Suppressor macrophage (primary cell): ENCODE measurements at places on chromosomes 11 and 22.

- DNase-seq: no peak
These were observed 18.6 kb upstream of the SCN2B start for GRCh38 chr11:118194835-118195627.

GRCh38 chr11:10072841-10073240, 221.2 kb downstream of the SBF2 start:
- DNase-seq: no peak

- DNase-seq: no peak
These were observed 10.2 kb upstream of the ST3GAL4 start for GRCh38 chr11:126345283-126345682.

- no peak for DNase-seq
These were observed 48.7 kb upstream of the TEAD1 start for GRCh38 chr11:12625438-12626071.

- peak; percentile 22 for DNase-seq
These were observed 305.5 kb downstream of the DDX10 start for GRCh38 chr11:108970221-108970991.

DNA sequence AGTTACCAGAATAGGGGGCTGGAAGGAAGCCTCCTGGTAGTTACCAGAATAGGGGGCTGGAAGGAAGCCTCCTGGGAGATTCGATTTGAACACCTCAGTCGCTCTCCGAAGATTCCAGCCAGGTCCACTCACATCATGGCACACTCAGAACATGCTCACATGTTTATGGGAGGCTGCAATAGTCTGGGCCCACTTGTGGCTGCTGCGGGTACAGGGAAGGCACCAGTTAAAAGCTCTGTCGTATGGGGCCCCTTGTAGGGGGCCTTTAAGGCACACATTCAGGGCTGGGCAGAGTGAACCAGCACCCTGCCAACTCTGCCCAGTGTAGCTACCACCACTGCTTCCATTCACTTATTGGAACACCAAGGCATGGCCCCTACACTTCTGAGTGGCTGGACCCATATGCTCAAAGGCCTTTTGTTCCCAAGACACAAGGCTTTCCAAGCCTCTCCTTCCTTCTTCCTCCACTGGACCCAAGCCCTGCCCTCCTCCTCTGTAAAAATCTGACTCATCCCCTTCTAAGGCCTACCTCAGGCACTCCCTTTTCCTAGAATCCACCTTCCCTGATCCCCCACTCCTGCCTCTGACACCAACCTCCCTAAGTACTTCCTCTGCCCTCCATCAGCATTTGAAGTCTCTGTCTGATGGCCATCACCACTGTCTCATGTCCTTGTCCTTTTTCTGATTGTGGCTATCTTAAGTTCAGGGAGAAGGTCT, 28.0 kb downstream of the USP35 start:
- no peak for DNase-seq

GRCh38 chr11:69510471-69511357, 29.3 kb downstream of the LINC01488 start:
- no peak for DNase-seq

DNA sequence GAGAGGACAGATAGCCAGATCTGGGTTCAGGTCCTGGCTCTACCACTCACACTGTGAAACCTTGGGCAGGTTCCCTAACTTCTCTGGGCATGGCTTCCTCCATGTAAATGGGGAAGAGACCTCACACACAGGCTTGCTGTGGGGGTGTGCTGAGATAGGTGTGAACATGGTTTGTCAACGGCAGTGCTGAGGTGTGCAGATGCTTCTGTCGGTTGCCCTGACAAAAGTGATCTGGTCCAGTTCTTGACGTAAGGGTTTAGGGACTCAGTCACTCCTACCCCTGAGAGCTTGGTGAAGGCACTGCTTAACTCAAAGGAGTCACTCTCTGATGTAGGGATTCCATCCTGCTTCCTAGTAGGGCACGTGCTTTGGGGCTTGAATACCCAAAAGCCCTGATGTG, 2.0 kb downstream of the C1QTNF4 start:
- DNase-seq: peak; percentile 21

GRCh38 chr22:29098296-29098695, 25.5 kb downstream of the KREMEN1 start:
- DNase-seq: no peak

GRCh38 chr11:83070731-83071566, 748 bp downstream of the RAB30 start:
- DNase-seq: peak; percentile 21

DNA sequence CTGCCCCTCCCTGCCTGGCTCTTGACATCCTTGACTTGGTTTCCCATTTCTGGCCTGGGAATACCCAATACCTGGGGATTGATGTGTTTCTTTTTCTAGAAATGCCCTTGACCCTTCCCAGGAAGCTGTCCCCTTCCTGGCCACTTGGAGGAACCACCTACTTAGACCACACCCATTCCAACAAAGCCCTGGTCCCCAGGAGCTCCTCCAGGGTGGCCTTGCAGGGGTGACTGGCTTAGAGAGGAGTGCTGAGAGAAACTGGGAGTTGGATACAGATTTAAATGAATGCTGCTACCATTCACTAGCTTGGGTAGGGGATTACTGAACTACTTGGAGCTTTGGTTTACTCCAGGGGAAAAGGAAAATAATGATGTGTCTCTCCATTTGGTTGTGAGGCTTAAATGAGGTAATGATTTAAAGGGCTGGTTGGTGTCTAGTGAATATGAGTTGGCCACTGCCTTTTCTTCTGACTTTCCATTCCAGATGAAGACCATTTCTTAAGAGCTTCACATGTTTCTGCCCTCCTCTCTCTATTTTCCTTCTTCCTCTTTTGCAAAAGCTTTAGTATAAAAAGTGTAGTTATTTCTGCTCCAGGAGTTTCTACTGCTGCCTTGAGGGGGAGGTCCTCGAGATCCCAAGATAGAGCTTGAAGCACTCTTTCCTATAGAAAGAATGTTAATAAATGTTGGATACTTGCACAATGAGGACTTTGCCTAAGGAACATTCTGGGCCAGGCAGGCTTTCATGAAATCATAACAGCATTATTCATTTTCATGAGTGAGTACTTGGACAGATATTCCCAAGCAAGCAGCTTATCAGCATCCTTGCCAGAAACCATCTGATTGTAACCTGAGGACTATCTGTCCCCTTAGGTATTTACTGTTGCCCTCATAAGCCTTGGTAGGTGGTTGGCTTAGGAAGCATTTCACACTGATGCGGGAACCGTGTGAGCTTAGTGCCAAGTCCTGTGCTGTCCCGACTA, 22.4 kb downstream of the PANX1 start:
- DNase-seq: peak; percentile 53

DNA sequence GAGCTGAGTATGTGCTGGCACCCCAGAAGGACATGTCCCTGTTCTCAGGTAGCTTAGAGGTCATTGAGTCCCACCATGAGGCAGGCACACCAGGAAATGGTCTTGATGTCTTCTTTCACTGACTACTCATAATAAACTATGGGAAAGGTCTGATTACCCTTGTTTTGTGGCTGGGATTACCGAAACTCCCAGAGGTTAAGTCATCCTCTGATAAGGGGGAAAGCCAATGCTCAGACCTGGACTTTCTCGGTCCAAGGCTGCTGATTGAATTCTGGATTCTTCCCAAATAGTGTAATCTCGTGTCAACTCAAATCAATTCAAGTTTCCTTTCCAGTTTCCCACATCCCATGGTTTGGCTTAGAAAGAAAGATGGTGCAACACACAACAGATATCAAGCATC, 3.7 kb upstream of the CD44 start:
- no peak for DNase-seq

DNA sequence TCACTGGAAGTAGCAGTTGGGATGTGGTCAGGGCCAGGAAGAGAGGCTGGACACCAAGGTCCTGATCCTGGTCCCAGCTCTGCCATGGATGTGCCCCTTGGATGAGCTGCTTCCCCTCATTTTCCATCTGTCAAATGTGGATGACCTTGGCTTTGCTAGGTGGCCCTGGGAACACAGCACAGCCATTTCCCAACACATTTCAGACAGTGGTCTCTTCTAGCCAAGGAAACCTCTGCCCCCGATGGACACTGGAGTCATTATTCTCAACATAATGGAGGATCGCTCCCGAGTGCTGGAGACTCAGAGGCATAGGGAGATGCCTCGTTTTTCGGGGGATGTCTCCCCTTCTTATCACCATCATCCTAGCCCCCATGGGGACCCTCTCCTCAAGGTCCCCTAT, 13.6 kb upstream of the MPPED1 start:
- DNase-seq: no peak

DNA sequence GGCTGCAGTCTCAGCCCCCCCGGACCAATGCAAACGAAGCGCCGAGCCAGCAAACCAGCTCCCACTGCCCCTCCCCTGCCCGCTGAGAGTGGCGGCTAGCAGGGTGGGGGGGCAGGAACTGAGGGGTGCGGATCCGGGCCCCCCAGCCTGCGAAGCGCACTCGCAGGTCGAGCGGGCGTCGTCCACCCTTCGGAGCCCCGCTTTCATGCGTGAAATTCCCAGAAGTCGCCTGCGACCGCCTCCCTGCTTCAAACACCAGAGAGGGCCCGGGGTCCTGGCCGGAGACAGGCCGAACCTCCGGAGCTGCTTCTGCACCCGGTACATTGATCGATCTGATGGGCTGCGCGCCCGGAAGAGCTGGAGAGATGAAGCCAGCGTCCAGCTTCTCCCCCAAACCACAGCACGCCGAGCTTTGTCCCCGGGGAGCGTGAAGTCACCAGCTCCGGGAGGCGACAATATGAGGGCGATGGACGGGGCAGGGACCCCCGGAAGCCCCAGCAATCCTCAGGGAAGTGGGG, 646 bp upstream of the PATZ1 start:
- DNase-seq: peak; percentile 44

- no peak for DNase-seq
These were observed 4.4 kb upstream of the CATSPERZ start for GRCh38 chr11:64295760-64296159.

GRCh38 chr11:96090711-96091110, 166.8 kb upstream of the MTMR2 start:
- no peak for DNase-seq

- DNase-seq: no peak
These were observed 56.0 kb upstream of the B3GNT6 start for GRCh38 chr11:76978239-76978638.

DNA sequence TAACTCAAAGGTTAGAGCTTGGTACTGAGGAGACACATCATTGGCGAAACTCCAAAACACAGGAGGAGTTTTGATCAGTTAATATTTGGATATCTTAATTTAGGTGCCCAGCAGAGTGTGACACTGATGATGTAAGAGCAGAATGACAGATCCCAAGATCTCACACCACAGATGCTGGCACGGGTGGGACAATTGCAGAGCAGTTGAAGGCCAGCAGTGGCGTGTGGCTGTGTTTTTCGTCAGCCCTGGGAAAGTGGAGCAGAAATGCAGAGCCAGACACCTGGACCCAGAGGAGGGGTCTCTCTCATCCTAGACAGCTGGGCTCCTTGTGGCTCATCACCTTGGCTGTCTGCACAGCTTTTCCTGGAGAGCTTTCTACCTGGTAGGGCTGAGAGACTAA, 59.7 kb upstream of the CTTN start:
- DNase-seq: no peak

DNA sequence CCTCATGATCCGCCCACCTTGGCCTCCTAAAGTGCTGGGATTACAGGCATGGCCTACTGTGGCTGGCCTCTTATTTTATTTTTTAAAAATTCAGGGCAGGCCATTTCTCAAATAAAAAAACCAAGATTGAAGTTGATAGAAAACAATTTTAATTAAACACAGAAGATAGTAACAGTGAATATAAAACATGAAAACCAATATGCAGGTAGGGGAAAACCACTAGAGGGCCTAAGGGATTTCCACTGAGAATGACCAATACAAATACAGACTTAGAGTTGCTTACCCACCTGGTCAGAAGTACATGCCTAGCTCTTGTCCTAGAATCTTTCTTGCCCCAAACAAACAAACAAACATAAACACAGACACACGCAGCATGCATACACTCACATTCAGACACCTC, 1.7 kb upstream of the RTCB start:
- no peak for DNase-seq

GRCh38 chr22:27329131-27329850, 472.3 kb downstream of the MN1 start:
- DNase-seq: no peak

DNA sequence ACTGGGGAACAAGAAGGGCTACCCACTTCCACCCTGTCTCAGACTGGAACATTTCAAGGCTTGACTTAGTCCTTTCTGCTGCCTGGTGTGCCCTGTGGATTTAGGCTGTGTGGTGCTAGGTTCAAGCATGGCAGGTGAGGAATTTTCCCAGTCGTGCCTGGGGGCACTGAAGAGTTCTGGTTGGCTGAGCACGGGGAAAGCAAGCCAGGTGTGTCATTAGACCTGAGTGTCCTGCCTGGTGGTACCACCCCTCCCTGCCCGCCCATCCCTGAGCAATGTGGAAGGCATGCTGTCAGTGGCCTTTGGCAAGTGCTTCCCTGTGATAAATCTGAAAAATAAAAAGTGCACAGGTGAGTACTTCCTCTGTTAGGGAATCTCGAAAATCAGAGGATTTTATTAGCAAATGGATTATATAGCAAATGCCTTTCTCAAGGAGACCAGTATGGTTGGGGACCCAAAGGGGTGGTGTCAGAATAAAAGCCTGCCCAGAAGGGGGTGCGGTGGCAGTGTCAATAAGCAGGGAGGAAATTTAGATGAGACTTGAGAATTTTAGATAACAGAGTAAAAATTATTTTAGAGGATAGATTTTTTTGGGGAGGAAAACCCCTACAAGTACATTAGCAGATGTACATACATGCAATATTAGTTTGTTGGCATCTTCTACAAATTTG, 22.8 kb downstream of the TEAD1 start:
- no peak for DNase-seq

GRCh38 chr11:84249344-84250135, 963.4 kb upstream of the CCDC90B start:
- DNase-seq: no peak

GRCh38 chr22:33553493-33553892, 366.8 kb downstream of the LARGE1 start:
- no peak for DNase-seq

DNA sequence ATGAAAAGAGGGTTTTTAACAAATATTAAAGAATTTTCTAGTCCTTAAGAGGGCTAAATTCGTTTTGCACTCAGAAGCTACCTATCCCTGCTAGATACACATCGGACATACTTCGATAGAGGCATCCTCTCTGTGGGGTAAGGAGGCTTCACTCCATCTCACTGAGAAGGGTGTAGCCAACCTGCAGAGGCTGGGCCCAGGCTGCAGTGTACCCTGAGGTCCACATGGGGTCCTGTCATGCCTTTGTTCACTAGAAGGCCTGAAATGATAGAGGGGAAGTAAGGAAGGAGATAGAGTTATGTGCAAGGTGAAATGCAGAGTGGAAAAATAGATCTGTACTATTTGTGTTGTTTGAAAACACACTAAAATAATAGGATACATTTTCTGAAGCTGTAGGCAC, 45.6 kb downstream of the IGSF9B start:
- no peak for DNase-seq

- no peak for DNase-seq
These were observed 19.4 kb upstream of the POLA2 start for GRCh38 chr11:65242389-65242788.

DNA sequence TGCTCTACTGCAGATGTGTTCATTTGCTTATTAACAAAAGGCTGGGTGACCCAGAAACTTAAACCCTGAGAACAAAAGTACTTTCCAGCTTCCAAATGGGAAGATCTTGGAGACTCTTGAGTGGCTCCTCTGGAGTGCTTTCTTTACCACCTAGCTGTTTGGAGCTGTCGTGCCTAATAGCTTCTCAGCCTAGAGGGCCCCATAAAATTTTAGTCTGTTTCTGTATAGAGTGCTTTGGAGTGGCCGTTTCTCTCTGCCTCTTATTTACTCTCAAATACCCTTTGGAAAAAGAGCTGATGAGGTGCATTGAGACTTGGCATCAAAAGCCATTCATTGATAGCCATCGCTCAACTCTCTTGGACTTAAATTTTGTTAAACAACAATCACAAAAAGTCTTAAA, 50.7 kb downstream of the ZNRF3 start:
- no peak for DNase-seq

GRCh38 chr22:35392357-35392756, 7.6 kb upstream of the MCM5 start:
- DNase-seq: no peak
